T-helper 1 cell (primary cell): ENCODE measurements at places on chromosomes 4 and X.

DNA sequence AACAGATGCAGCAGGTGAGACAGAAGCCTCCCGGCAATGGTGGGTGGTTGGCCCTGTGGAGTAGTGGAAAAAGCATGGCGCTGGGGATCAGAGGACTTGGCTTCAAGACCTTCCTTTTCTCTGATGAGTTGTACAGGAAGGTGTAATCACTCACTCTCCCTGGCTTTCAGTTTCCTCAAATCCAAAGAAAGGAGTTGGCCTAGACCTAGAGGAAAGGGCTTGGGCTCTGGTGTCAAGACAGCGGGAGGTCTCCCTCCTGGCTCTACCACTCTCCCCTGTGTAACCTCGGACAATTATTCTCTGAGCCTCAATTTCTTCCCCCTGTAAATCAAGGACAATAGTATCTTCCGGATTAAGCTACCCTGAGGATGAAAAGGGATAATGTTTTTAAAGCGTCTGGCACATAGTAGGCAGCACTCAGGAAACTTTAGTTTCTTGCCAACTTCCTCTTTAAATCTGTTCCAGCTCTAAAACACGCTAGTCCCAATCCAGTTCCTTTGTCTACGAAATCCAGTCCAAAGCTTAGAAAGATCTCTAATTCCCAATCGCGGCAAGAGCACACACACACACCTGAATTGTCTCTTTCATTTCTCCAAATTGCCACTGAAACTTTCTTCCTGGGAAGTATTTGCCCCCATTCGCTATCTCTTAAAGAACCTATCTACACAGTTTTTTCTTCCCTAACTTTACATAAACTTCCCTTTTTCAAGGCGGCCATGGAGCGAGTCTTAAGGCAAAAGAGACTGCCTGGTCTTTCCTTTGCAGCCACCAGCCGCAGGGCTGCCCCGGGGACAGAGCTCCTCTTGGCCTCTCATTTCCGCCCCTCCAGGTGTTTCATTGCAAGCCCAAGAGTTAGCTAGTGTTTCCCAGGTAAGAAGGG is 29.9 kb upstream of the GPC4 start:
- no peak for DNase-seq

DNA sequence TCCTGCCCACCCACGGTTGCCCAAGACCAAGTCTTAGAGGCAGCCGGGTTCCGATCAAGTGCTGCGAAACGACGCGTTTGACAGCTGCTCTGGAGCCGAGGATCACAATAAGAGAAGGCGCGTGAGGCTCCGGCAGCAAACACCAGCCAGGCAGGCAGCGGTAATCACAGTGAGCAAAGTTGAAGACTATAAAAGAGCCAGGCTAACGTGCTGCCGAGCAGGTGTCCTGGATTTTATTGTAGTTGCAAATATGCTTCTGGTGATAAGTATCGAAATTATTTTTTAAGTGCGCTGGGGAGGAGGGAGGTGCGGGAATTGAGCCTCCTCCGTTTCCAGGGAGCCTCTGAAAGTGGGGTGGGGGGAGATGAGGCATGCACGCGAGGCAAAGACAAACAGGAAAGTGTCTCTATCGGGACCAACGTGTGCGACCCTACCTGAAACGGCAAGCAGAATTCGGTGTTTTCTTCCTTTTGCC is 590 bp downstream of the GABRA2 start:
- DNase-seq, result no peak

GRCh38 chr4:3293401-3294391 is 875 bp downstream of the RGS12 start:
- DNase-seq, result no peak

- DNase-seq, result no peak
These were observed 161.6 kb upstream of the PRDX4 start for GRCh38 chrX:23505531-23506303.

DNA sequence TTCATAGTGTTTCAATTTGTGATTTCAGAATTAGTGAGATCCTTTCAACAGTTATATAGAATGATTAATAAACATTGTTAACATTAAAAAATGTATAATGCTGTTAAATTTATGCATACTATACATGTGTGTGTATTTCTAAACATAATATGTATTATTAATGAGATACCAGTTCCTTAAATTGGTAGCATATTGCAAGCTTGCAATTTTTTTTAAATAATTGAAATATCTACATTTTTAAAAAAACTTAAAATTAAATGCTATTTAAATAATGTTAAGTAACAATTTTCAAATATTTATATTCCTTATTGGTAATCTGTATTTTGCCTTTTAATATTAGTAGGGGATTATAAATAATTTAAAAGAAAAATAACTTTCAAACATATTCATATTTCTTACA is 1479.5 kb upstream of the PCDH7 start:
- no peak for DNase-seq

DNA sequence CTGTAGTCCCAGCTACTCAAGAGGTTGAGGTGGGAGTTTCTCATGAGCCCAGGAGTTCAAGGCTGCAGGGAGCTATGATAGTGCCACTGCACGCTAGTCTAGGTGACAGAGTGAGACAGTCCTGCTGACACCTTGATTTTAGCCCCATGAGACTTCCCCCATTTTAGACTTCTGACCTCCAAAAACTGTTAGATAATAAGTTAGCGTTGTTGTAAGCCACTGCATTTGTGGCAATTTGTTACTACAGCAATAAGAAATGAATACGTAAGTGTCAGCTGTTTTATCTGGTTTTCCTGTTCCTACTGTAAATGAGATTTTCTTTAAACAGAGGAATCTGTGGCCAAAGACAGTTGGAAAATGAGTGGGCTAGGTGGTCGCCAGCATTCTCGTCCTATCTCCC is 83.9 kb downstream of the ARHGAP10 start:
- DNase-seq, result no peak

GRCh38 chr4:109801895-109802319 is at the start of gene CFI:
Gene CFI, minus strand, starts transcription at chr4:109801999. Its CDS starts 28 bp downstream, at chr4:109801971.
- DNase-seq, result no peak

DNA sequence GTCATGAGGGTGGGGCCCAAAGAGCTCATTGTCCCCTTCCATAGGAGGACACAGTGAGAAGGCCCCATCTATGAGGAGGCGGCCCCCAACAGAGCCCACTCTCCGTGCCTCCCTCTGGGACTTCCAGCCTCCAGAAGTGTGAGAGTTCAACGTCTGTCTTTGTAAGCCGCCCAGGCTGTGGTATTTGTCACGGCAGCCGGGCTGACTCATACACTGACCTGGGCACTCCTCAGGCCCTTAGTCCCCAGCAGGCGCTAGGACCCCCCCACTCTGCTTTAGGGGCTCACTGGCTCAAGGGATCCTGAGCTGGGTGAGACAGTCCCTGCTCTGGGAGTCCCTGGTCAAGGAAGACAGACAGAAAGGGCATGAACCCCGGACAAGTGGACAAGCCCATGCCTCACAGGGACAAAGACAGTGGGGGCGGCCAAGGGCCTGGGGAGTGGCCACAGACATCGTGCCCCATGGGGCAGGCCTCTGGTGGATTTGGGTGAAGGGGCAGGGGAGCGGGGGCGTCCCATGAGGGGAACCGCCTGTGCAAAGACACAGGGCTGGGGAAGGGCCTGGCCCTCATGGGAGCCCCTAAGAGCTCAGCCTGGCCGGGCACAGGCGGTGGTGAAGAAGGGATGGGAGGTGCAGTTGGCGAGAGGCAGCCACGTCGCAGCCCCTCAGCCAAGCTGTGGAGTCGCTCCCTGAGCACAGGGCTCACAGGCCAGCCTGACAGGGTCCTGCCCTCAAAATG is 21.5 kb downstream of the ABLIM2 start:
- no peak for DNase-seq
